ENCODE measurements at places on chromosomes 4 and X. TPM values are rescaled to one million over a fixed set of nuclear protein-coding genes. Genes with fewer than 3 reads are reported as not detected.

DNA sequence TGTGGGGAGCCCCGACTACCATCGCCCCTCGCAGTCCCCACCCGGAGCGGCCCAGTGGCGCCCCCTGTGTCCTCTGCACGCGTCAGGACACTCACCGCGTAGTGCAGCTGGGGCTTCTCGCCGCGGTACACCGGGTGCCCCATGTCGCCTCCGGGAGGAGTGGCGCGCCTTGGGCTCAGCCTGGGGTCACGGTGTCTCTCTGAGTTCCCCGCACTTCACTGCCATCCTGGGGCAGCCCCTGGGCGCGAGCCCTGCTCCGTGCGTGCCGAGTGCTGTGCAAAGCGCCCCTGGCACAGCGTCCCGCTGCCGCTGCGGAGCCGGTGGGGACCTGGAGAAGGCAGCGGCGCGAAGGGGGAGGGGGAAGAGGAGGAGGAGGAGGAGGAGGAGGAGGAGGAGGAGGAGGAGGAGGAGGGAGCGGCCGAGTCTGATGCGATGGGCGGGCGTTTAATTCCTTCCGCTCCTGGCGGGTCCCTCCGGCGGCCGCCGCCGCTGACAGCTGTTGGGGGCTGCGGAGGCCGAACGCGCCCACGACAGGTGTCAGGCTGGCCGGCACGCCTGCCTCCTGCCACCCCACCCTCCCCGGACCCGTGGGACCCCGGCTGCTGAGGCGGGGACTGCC is 134.3 kb downstream of the AMELX start:
- DNase-seq, result peak; percentile 57

GRCh38 chrX:19368576-19368975 is 24.8 kb downstream of the PDHA1 start:
- no peak for DNase-seq

DNA sequence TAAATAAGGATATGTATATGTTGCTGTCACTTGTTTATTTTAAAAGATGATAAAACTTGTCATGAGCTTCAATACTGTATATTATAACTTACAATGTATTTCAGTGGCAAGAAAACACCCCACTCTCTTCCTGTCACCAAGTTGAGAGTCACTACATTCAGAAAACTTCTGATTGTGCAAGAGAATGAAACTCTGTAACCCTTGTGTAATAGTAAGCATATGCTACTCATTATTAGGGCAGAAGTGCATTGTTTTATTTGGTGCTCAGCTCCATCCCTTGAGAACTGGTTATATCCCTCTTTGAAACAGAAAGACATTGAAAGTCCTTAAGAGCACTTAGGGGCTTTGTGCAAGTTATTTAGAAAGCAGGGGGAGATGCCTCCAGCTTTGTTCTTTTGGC is 594.5 kb downstream of the ARAP2 start:
- no peak for DNase-seq

GRCh38 chrX:134981910-134982309 is 8.9 kb upstream of the SMIM10 start:
- DNase-seq, result no peak

GRCh38 chrX:46978341-46979291 is 66.4 kb downstream of the JADE3 start:
- peak; percentile 82 for DNase-seq

GRCh38 chr4:153759407-153760316 is at the start of gene RNF175:
TSS of gene RNF175 (minus strand) at chr4:153760024. CDS start at chr4:153759862, 162 bp downstream.
- DNase-seq, result peak; percentile 18

- DNase-seq, result no peak
Observed at GRCh38 chr4:117971403-117971802, 62.9 kb upstream of the NDST3 start.

GAB3 gene
- 15.5 TPM for polyA plus RNA-seq

EDA gene
- polyA plus RNA-seq, result 0.10 TPM

ABHD18 gene
- polyA plus RNA-seq, result 6.3 TPM

NKRF gene
- 9.9 TPM for polyA plus RNA-seq
